ENCODE measurements at places on chromosomes 6 and 20.

DNA sequence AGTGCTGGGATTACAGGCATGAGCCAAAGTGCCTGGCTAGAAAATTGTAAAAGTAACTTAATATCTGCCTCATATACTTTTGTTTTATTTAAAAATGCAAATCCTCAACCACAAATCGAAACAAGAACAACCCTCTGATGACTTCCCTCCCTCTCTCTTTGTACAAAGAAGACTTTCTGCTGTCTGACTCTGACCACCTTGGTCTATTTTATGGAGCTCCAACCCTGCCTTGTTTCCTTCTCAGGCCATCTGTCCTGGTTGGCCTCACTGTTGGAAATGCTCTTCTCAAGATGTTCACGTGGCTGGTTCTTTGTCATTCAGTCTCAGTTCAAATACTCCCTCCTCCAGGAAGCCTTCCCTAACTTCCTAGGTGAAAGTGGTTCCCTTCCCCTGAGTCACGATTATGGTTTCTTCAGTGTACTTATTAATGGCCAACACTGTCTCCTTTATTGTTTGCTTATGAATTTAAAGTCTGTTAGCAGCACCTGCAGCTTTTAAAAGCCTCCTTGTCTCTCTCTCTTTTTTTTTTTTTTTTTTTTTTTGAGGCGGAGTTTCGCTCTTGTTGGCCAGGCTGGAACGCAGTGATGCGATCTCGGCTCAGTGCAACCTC lies 151.5 kb upstream of the SALL4 start:
- no peak for DNase-seq

GRCh38 chr6:15331143-15331542 lies 85.3 kb downstream of the JARID2 start:
- no peak for DNase-seq

- DNase-seq: no peak
Measured at GRCh38 chr6:106145741-106146227, 59.6 kb downstream of the PRDM1 start.

DNA sequence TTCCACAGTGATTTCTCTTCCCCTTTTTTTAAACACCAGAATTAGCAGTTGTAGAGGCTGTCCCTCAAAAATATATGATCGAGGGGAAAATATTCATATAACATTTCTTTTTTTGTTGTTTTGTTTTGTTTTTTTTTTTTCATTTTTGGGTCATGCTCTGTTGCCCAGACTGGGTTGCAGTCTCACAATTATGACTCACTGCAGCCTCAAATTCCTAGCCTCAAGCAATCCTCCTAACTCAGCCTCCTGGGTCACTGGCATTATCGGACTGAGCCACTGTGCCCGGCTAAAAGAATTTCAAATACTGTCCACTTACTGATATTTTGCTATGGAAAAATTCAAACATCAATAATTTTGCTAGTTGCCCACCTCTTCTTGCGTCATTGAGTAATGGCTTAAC lies 134.0 kb downstream of the HFE start:
- DNase-seq: no peak

- no peak for DNase-seq
Measured at GRCh38 chr6:36243562-36244212, 26.2 kb upstream of the PNPLA1 start.

GRCh38 chr6:36827261-36828079 lies 11.8 kb downstream of the CPNE5 start:
- DNase-seq: no peak

- DNase-seq: peak; percentile 73
Measured at GRCh38 chr20:13302647-13303450, 81.8 kb downstream of the ISM1 start.

DNA sequence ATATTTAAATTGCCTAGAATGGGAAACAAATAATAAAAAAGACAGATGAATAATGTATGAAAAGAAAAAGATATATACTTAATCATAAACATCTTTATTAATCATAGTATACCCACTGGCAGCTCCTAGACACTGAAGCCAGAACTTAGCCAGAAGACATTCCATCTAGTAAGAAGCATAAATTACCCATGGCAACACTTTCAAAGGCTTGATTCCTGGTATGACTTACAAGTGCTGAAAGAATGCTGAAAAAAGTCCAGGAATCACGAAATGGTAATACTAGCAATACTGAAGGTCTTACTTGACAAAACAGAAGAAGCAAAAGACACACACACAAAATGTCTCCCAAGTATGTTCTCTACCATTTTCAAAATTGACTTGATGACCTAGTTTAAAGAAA lies 38.0 kb downstream of the RWDD2A start:
- no peak for DNase-seq

GRCh38 chr6:19180348-19181072 lies 656.7 kb upstream of the ID4 start:
- no peak for DNase-seq

- no peak for DNase-seq
Measured at GRCh38 chr6:21597801-21598673, 4.5 kb downstream of the SOX4 start.

GRCh38 chr6:161171207-161171606 lies 102.7 kb downstream of the AGPAT4 start:
- no peak for DNase-seq

DNA sequence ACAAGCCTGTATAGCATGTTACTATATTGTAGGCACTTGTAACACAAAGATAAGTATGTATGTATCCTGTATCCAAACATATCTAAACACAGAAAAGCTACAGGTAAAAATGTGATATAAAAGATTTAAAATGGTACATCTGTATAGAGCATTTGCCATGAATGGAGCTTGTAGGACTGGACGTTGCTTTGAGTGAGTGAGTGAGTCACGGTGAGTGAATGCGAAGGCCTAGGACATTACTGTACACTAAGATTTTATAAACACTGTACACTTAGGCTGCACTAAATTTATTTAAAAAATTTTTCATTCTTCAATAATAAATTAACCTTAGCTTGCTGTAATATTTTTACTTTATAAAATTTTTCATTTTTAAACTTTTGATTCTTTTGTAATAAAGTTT lies 136.9 kb downstream of the NKAIN2 start:
- DNase-seq: no peak

Data from HuH-7 (cell line).